Immature natural killer cell (primary cell): ENCODE measurements at places on chromosomes 3 and 15.

DNA sequence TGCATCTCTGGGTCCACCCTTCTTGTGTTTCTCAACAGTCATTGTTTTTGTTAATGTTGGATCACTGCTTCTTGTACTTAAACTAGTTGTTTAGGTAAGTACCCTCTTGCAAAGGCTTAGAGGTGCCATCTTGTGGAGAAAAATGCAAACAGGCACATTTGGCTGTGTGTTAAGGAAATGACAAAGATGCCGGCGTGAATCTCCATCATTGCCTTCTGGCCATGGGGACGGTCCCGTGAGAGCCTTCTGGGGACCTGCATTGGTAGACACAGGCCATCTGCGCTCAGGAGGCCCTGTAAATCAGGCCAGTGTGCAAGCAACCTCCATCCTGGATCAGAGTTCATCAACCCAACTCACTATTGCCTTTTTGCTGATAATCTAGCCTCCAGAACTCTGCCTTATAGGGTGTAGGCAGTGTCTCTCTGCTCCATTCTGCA, 158.6 kb upstream of the NR2E3 start:
- no peak for DNase-seq

DNA sequence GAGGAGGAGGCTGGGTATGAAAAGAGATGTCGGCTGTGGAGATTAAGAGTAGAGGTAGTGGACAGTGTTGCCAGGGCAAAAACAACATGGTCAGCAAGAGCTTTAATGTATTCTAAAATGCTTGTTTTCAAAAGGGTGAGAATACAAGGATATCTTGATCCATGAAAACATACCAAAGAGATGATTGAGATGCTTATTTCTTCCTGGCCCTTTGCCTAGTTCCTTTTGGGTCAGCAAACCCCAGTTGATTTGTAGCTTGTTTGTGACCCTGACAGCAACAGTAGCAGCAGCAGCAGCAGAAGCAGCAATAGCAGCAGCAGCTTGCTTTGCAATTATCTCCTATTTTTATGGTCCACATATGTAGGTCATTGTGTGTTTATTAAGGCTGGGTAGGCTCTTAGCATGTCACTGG, 337.3 kb downstream of the LPP start:
- no peak for DNase-seq

DNA sequence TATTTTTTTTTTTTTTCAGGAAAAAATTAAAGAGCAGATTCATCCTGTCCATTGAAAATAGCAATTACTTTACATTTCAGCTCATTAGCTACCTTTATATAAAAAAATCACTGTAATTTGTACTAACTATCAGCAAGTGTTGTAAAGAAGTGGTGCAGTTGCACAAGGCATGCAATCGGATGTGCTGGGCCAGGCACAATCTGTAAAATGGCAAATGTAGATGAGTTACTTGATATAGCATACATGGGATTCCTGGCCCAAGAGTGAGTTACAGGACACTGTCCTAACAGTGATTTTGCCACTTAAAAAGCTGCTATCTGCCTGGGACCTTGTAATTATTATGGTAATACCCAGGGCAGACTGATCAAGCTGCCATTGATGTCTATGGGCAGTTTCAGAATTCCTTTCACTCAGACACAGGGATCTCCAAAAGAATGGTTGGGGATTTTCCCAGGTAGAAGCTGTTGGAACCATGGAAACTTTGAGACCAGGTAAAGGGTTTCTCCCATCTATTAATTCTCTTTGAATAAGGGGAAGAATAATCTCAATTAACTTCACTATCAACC, 182.2 kb upstream of the ICE2 start:
- no peak for DNase-seq

DNA sequence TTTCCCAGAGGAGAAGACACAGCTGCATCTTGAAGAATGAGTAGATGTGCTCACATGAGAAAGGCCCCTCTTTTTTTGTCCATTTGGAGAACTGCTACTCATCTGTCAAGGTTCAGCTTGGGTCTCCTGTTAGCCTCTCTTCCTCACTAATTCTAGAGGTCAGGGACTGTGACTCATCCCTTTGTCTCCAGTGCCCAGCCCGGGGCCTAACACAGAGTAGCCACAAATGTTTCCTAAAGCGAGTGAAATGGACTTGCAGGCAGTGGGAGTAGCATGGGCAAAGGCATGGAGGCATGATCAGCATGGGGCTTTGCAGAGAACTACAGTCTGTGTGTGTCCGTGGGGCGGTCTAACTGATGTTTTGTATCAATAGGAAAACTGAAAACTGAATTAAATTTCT, 33.9 kb upstream of the MRPS22 start:
- no peak for DNase-seq

- DNase-seq, result no peak
Observed at GRCh38 chr3:112974178-112974517, 755 bp downstream of the CD200R1 start.

DNA sequence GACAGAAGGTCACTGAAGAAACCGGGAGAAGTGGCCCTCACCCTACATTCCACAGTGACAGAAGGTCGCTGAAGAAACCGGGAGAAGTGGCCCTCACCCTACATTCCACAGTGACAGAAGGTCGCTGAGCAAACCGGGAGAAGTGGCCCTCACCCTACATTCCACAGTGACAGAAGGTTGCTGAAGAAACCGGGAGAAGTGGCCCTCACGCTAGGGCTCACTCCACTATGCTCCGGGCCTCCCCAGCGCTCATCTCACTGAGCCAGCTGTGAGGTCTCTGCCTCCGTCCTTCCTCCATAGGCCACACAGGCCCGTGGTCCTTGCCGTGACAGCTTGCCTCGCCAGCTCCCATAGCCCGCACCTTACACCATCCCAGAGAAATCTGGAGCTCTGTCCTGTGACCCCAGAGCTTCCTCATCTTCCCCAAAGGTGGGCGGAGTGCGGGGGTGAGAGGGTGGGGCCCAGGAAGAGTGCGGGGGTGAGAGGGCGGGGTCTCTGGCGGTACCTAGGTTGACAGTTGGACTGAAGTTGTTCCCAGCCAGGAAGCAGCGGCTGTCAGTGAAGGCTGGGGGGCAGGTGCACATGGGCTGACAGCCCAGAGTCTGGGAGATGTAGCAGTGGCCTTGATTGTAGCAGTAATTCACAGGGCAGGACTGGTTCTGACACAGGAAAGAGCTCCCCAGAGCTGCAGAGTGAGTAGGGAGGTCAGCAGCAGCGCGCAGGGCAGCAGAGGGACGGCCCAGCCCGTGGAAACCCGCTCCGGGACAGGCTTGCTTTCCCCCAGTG, 32.0 kb downstream of the MUC20 start:
- DNase-seq, result no peak

- DNase-seq, result no peak
Observed at GRCh38 chr3:14358426-14359211, 43.8 kb upstream of the SLC6A6 start.

- no peak for DNase-seq
Observed at GRCh38 chr15:94887391-94887790, 656.0 kb downstream of the MCTP2 start.

DNA sequence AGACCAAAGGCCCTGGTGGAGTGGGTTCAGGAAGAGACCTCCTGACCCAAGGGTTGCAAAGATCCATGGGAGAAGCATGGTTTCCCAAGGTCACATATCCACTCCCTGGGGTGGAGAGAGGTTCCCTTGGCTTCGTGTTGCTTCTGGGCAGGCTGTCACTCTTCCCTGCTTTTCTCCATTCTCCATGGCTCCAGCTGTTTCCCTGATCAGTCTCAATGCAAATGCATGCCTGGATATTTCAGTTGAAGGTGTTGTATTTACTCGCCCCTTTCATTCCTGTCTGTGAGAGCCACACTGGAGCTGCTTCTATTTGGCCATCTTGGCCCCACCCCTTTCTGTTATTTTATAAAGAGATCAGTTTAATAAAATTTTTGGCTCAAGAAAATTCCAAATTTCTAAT, 95.0 kb upstream of the PLSCR4 start:
- DNase-seq, result no peak

DNA sequence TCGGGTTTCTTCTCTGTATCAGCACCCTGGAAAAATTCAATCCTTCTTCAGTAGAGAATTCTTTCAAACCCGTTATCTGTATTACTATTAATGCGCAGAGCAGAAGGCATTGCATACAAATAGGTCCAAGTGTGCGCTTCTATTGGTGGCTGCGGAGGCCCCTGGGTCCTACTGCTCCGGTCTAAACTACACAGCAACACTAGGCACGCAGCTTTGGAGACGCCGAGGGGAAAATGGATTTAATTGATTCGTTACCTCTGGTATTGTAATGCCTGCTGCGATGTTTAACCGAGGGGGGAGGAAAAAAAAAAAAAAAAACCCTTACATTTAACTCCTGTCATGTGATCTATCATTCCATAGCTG, at the start of gene ROBO1:
Gene ROBO1, minus strand, starts transcription at position 94 of the 363 bp plus-strand sequence.
- DNase-seq, result no peak

DNA sequence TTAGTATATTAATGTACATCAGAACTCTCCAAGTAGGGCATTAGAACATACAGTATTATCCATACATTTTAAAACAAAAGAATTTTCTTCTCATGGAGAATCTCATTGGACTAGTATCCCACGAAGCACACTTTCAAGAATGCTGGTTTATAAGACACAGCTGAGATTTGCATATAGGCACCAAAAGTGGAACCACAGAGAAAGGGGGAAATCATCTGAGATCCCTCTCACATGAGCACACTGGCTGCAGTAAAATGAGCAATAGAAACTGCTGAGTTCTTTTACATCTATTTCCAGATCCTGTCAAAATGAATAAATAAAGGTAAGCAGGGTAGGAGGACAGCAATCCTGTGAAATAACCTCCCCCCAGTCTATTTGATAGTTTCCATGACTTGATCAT, 665.3 kb downstream of the FHIT start:
- no peak for DNase-seq

- DNase-seq, result no peak
Observed at GRCh38 chr3:150454085-150454484, 46.0 kb downstream of the TSC22D2 start.

- DNase-seq, result no peak
Observed at GRCh38 chr3:106728315-106729098, 648.7 kb upstream of the CCDC54 start.

DNA sequence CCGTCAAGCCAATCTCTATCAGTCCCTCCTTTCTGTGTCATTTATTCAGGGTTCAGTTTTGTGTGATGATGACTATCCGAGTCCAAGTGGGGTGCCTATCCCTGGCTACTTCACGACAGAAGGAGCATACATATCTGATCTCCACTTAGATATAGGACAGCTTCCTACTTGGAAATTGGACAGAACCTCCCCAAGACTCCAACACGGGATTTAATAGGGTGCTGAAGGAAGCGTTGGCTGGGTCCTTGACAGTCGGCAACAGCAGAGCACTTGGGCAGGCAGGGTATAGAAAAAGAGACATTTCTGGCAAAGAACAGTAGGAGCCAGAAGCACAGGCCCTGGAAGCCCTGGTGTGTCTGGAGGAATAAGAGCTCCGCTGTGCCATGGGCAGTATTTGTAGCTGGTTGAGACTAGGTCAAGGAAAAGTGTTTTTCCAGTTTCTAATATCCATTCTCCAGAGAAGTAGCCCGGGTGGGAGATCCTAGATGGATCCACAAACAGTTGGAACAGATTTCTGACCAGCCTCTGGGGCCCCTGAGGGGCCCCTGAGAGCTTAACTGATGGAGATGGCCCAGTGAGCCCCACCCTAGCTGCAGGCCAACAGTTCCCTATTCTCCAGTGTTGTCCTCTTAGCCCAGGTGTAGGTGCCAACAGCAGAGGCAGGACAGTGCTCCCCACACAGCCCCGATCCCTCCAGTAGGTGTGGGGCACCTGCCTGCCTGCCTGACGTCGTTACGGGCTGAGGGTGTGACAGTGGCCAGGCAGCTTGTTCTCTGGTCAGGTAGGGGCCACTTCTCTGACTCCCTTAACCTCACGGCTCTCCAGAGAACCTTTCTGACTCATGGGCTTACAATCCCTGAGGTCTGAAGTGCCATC, 130.8 kb downstream of the CHCHD6 start:
- no peak for DNase-seq

GRCh38 chr3:41290736-41291135, 91.4 kb downstream of the CTNNB1 start:
- no peak for DNase-seq

GRCh38 chr3:6803619-6804018, 57.3 kb upstream of the GRM7 start:
- DNase-seq, result no peak

GRCh38 chr3:139552632-139553365, 13.3 kb upstream of the RBP1 start:
- no peak for DNase-seq

- no peak for DNase-seq
Observed at GRCh38 chr3:32305361-32305876, 66.9 kb downstream of the CMTM8 start.

- DNase-seq, result no peak
Observed at GRCh38 chr15:92848464-92848851, 51.7 kb upstream of the CHD2 start.

DNA sequence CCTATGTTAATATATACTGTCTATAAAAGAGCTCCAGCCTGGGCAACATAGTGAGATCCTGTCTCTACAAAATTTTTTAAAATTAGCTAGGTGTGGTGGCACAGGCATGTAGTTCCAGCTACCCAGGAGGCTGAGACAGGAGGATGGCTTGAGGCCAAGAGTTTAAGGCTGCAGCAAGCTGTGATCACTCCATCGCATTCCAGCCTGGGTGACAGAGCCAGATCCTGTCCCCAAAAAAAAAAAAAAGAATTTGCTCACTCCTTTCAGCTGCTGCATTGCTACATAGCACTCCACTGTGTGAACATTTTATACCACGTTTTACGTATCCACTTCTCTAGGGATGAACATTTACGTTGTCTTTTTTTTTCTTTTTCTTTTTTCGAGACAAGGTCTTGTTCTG, 6.0 kb upstream of the TSEN2 start:
- DNase-seq, result no peak

GRCh38 chr3:186385856-186386602, 24.0 kb upstream of the DGKG start:
- DNase-seq, result no peak

DNA sequence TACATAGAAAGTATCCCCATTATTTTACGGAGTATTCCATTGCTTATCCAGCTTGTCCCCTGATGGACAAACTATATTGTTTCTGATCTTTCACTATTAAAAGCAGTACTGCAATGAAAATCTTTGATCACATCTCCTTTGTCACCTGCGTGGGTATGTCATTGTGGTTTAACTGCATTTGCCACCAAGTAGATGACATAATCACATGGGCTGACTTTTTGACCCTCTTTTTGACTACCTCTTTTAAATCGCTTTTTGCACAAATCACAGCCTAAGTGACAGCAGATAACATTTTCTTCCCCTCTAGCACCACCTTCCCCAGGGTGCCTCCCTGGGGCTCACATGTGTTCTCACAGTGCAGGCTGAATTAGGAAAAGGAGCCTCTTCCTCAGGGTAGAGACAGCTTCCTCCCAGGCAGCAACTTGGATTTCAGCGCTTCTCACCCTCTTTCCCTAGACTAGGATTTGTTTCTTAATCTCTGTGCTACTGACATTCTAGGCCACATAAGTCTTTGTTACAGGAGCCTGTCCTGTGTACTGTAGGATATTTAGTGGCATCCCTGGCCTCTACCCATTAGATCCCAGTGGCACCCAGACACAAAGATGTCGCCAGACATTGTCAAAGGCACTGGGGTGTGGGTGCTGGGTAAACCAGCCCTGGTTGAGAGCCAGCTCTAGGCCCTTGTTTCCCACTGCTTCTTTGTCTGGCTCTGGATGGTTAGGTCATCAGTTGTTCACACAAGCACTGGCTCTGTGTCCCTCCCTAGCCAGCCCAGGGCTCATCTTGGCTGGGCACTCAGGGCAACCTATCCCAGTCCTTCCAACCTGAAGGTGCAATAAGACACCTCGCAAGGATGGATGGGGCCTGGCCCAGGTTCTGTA, 1.3 kb upstream of the RBP1 start:
- no peak for DNase-seq
